ENCODE measurements at places on chromosomes 3 and 15.

GRCh38 chr15:71469413-71469812, 340.9 kb upstream of the NR2E3 start:
- no peak for DNase-seq

GRCh38 chr15:68464448-68465090, 32.6 kb upstream of the ITGA11 start:
- no peak for DNase-seq

DNA sequence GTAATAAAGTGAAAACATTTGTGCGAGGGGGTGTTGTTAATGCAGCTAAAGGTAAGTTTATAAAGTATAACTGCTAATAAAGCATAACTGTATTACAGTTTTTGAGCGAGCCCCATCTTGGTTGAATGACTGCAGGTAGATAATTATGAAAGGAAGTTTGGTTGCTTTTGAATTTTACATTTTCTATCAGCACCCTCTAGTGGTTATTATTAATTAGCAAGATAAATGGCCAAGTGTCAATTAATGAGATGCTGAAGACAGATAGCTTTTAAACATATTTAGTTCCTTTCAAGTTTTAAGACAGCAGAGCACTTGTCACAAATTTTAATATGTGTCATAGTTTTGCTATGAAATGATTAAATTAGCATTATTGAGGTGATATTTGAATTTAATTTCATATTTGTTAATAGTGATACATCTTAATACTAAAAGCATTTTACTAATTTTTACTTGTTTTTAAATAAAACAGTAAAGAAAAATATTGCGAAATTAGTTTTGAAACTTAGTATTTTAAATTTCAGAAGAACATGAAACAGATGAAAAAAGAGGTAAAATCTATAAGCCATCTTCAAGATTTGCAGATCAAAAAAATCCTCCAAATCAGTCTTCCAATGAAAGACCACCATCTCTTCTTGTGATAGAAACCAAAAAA, 15.1 kb downstream of the U2SURP start:
- no peak for DNase-seq

- no peak for DNase-seq
These were observed 124.3 kb upstream of the EIF1B start for GRCh38 chr3:40185029-40185695.

GRCh38 chr15:81091889-81092558, 42.0 kb upstream of the CFAP161 start:
- DNase-seq, result no peak

- DNase-seq, result no peak
These were observed 290.7 kb downstream of the GBE1 start for GRCh38 chr3:81470524-81471278.

- no peak for DNase-seq
These were observed 21.4 kb upstream of the CCR9 start for GRCh38 chr3:45864760-45865519.

DNA sequence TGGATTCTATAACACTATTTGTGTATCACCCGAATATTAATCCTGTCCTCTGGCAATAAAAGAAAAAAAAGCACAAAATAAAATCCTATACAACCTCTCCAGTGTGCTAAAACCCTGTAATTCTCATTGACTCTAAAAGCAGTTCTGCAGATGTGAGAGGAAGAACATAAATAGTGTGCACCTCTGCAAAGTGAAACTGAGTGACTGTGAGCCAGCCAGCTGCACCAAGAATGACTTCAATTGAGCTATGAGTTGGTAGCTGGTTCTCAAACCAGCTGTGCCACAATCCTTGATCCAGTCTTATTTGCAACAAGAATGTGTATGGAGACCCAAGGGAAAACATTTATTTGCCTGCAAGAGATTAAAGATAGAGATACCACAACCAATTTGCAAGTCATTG, 31.2 kb upstream of the COL8A1 start:
- DNase-seq, result no peak

- DNase-seq, result no peak
These were observed 224.1 kb downstream of the TPRG1 start for GRCh38 chr3:189395825-189396224.

DNA sequence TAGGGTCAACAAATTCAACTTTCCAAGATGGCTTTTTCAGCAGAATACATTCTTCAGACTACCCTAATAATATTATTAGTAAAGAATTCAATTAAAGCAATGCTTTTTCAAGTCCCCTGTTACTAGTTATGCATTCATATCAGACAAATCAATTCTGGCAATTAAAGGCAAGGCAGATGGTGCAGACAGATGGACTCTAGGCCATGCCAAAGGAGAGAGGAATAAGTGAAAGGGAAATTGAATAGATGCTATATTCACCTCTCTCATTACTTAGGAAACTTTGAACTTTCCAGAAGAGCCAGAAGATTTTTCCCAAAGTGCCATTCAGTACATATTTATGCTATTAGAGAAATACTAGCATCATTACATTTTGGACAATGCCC, 487.7 kb upstream of the RASGRP1 start:
- no peak for DNase-seq
